ENCODE measurements at places on chromosomes 5 and 9.

- DNase-seq, result peak; percentile 15
Measured at GRCh38 chr5:113112435-113112834, 135.8 kb downstream of the DCP2 start.

GRCh38 chr9:130490981-130491380, 46.2 kb downstream of the ASS1 start:
- no peak for DNase-seq

DNA sequence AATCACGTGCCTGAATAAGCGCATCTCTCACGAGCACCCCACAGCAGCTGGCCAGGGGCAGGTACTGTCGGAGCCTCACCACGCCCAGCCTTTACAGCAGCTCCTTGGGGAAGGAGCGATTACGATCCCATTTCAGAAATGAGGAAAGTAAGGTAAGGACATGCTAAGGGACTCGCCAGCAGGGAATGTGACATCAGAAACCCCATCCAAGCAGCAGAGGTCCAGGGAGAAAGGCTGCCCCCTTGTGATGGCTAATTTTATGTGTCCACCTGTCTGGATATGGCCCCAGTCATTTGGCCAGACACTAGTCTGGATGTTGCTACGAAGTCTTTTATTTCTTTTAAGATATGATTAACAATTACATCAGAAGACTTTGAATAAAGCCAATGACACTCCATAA, 77.3 kb downstream of the UBE2QL1 start:
- peak; percentile 8 for DNase-seq

- no peak for DNase-seq
Measured at GRCh38 chr5:53928641-53929040, 368.2 kb downstream of the NDUFS4 start.

DNA sequence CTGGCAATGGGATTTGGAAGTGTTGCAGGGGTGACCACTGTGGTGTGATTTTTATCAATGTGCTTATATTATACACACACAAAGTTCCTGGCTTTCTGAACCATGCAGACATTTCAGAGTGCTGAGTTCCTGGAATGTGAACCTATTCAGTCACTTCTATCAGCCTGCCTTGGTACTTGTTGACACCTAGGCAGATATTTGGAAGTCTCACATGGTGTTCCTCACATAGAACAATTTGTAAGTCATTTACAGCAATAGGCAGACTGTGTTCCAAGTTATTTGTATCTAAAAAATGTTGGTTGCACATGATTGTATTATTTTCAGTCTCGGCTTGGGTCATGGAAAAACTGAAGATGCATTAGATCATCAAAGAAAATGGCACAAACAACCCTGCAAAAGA, 182.2 kb downstream of the SREK1 start:
- no peak for DNase-seq

DNA sequence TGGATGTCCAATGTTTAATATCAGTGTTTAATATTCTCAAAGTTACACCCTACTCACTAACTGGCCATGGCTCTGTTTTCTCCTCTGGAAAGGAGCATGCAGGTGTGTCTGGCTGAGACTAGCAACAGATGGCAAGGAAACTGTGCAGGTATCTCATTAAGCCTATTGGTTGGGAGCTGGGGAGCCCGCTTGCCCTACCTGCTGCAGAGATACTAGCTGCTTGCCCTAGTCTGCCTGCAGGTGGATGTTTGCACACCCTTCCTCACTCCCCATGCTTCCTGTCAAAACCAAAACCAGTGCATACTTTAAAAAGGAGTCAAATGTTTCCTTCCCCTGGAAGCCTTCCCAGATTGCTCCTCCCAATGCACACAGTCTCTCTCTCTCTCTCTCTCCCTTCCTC, 228.3 kb upstream of the RASEF start:
- DNase-seq, result no peak

DNA sequence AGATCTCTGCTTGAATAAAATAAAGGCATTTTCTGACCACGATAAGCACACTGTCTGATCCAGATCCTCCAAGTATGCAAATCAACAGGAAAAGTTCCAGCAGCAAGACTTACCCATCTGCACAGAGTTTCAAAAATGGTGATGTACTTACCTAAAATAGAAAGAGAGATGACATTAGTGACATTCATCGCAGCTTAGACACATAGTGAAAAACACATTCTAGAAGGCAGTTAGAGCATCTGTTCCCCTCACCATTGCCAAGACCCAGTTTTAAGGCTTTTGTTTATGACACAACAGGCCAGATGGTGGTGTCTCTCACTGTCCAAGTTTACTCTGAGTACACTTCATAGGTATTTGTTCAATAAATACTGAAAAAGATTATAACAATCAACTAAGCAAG, 207.7 kb downstream of the PDE4D start:
- DNase-seq, result peak; percentile 72

- DNase-seq, result peak; percentile 99
Measured at GRCh38 chr9:136849038-136849959, at the start of gene PHPT1. PHPT1 (plus strand) TSS chr9:136849409; CDS start chr9:136849431, 22 bp downstream.

DNA sequence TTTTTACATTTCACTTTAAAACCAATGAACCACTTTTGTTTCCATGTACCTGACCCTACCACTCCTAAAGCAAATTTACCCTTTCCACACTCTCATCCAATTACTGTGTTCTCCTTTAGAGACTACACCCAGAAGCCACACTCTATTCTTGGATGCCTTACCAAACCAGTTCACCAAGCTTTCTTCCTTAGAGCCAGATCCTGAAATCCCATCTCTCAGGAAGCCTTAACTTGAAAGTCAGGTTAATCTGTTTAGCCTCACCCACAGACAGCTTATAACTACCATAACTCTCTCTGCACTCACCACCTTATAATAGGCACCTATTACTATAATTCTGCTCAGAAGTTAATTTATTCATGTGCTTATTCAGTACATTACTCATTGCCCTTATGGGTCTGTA, 4.3 kb downstream of the CSNK1A1 start:
- no peak for DNase-seq

DNA sequence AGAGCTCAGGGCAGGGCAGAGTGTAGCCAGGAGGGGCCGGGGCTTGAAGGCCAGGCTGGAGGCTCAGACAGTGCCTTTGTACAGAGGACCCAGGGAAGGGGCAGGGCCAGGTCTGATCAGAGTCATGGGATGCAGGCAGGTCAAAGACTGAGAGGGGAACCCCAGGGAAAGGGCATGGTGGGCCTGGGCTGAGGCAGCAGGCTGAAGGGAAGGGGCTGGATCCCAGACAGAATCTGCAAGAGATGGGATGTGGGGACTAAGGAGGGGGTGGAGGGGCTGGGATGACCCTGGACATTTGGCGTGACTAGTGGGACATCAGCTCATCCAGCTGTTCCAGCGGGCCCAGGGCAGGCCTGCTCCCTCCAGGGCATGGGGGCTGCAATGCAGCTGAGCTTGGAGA, 15.5 kb upstream of the MRNIP start:
- no peak for DNase-seq

- DNase-seq, result no peak
Measured at GRCh38 chr5:57348376-57349140, 134.1 kb downstream of the ACTBL2 start.

DNA sequence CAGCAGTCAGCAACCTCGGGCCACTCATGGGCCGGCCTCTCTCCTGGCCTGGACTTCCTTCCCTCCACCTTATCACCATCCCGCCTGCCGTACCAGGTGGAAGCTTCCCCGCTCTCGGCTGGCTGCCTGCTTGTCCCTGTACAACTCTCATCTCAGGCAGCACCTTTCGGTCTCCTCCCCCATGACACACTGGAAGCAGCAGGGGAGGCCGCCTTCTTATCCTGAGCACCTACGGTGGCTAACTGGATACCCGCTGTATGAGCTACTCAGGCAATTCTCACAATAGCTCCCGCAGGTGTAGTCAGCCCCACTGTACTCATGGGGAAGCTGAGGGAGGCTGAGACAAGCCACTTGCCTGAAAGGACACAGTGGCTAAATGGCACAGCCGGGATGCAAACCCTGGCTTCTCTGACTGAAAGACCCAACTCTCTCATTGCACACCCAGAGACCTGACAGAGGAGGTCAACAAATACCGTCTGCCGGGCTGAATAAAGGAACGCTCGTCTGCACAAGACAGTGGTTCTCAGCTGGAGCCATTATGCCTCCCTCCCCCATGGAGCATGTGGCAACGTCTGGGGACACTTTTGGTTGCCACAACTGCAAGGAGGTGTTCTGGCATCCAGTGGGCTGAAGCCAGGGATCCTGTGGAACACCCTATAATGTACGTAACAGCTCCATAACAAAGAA, 9.6 kb downstream of the STK10 start:
- no peak for DNase-seq

DNA sequence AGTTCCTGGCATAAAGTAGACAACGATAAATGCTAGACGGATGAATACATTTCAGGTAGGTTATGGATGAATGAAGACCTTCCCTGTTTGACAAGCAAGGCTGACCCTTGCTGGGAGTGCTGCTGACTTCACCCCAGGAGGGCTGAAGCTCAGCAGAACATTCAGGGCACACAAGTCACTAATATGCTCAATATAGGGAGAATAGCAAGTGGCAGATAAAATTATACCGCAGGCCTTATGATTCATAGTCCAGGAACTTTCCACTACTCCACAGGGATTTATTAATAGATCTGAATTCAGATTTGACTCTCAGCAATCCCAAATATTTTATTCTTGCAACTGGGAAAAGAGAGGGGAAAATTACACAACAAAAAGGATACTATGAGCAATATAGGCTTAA, 38.2 kb upstream of the GRAMD2B start:
- peak; percentile 94 for DNase-seq

DNA sequence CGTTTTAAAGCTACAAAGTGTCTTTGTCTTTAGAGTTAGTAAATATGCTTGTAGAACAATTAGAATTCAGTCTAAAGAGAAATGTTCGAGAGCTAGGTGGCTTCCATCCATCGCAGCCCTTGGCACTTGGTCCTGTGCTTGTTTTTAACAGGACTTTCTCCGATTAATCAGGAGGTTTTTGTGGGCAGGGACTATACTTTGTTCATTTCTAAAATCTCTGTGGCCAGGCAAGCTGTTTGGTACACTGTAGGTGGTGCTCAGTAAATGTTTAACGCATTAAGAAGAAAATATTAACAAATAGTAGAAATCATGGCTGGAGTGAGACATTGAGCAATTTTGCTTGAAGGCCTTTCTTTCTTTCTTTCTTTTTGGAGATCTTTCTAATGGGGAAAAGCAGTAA, 20.8 kb downstream of the AGXT2 start:
- DNase-seq, result no peak
